Stimulated activated CD4-positive, alpha-beta T cell treated with anti-CD3 and anti-CD28 coated beads, Interleukin-15, amount 100 ng/mL, for 1 hour (primary cell): ENCODE measurements at places on chromosomes 6 and 20.

- DNase-seq, result no peak
Measured at GRCh38 chr6:160768101-160768500, 66.1 kb downstream of the PLG start.

- no peak for DNase-seq
Measured at GRCh38 chr6:29602564-29603361, 17.8 kb downstream of the OR2H2 start.

DNA sequence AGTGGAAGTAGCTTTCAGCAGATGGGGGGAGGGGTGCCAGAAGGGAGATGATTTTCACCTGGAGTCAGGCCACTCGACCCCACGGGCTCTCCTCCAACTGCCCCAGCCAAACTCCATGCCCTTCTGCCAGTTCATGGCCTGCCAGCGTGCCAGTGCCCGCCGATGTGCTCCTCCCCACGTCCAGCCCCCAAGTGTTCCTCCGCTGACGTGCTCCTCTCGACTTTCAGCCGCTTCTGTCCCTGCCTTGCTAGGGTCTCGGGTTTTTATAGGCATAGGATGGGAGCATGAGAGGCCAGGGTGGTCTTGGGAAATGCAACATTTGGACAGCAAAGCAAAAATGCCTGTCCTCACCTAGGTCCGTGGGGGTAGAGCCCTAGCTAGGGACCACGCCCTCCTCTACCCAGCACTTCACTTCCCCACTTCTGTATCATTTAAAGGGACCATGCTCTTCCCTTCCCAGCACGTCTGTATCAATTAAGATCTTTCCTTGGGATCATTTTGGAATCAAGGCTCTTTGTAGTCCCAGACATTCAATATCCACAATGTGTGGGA is 54.4 kb downstream of the PRND start:
- no peak for DNase-seq

DNA sequence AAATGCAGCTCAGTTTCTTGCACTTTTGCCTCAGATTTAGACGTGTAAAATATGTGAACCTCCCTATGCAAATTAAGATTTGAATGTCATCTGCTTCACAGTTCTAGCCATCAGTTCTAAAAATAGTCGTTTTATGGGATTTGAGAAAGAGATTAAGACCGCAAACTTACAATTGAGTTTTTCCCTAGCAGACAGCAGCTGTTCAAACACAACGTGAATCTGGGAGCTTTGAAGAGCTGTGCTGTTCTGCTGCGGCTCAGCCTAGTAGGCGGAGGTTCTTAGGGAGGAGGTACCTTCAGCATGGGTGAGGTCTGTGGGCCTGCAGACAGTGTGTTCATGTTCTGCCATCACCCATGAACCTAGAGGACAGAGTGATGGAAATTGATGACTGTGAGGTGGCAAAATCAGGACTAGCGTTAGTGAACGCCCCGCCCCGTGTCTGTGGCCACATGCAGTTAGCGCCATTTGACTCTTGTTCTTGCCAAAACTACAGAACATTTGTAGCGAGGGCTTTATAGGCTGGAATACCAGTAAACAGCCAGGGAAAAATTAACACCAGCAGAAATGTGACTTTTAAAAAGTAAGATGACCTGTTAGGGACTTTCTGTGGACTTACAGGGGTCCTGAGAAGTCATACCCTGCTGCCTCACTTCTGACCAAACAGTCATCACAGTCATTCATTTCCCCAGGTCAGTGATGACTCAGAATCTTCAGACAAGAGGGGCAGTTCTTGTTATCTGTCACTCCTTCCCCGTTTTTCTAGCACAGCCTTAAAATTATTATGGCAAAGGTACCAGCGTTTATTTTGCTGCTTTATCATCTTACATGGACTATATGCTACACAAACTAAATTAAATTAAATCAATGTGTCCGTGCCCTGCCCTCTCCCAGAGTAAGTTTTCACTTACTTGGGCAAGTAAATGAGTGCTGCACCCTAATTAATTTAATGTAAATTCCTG is 84.3 kb upstream of the TMEM181 start:
- DNase-seq, result no peak

DNA sequence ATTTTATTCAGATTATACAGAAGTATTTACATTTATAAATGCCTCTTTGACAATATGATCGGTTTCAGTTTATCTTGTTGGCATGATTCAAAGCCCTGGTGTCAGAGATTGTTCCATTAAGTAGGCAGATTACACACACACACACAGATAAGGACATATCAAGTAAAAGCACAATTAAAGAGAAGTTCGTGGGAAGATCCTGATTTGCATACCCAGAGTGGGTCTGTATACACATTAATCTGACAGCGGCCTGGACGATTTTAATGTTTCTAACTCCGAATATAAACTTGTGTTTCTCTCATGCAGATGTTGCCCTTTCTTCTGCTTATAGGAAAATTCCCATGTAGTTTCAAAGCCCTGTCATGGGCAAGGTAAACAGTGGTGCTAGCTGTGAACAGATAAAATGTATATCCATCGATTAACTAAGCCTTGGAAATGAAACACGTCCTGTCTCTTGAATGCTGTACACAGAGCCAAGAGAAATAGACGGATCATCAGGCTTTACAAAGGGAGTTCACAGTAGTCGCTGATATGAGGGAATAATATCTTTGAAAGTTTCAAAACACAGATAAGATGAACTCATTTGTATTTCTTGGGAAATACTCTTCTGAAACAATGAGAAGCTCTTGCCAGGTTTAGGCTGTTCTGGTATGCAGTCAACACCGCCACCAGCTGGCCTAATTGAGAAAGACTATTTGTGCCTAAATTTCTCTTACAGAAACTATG is 108.2 kb upstream of the GMDS start:
- peak; percentile 34 for DNase-seq

DNA sequence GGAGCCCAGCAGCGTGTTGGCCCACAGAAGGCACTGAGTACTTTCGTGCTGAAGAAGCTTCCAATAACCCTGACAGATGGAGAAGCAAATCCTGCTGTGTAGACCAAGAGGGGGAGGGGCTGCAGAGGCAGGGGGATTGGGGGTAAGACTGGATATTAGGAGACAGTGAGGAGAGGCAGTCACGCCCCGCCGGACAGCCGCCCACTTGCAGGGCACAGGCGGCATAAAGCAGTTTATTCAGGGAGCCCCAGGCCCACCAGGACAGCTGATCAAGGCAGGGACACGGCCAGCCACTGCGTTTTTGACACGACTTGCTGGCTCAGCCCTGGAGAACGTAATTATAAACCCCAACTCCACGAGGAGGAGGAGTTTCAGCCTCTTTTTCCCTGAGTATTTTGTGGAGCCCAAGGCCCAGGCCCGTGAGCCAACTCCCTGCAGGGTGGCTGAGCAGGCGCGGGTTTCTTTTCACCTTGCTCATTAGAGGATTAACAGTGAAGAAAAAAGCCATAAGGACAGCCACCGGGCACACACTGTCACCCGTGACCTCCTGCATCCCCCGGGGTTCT is 177.9 kb downstream of the TFAP2C start:
- DNase-seq, result no peak

DNA sequence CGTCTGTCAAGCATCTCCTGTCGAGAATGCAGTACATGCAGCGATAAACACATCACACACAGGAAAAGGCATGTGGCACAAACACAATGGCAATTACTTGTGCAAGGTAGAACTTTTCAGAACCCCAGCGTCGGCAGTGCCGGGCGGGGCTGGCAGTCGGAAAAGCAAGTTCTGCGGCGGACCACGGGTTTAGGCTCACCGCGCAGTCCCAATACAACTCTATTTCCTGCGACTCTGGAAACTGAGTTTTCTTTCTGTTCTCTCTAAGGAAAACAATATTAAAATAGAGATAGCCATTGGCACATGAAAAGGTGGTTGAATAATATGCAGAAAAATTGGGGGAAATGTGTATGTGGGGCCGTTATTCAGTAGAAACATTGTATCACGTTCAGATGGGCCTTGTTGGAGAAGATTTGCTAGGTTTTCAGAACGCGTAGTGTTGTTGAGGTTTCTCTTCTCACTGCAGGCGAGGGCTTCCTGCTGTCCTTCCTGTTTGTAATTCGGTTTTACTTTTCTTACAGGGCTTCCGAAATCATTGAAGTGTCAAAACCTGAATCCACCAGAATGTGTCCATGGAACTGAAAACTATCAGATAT is 369.5 kb downstream of the THBS2 start:
- no peak for DNase-seq

DNA sequence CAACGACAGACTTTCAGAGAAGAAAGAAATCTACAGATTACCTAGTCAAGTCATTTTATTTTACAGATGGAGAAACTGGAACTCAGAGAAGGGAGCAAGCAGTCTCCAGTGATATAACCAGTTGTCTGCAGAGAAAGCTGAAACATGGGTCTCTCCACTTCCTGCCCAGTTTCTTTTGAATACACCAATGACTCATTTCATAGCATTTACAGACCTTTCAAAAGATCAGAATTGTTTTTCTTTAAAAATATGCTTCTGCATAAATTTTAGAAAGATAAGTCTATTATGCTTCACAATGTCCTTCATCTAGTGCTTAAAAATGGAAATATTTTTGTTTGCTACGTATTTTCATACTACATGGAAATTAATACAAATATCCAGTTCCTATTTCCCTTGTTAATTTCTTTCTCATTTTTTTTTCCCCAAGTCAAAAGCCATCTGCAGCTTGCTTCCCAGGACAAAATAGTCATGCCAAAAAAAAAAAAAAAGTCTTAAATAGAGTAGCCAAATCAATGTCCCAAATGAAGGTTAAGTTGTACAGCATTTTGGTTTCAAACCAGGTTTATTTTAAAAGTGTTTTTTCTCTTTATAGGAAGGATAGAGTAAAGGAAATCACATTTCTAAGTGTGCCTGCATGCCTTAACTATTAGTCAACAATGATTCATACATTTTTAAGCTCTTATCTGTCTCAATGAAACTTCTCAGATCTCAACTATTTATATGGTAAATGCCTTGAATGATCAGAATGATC is 36.9 kb downstream of the ARHGAP18 start:
- no peak for DNase-seq

DNA sequence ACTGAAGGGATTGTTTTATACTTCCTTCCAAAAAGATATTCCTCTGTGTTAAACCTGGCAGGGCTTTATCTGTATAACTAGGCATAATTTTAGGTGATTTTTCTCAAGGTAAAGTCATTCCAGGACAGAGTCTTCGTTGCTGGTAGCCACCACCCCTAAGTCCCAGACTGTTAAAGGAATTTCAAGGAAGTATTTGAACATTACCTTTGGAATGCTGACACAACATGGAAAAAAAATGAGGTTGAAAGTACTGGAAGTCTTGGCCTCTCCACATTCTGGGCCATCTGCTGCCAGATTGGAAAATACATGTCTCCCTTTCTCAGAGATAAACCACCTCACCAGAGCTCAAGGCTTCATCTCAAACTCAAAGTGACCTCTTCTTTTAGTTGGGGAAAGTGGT is 27.0 kb upstream of the ETV7 start:
- DNase-seq, result no peak

DNA sequence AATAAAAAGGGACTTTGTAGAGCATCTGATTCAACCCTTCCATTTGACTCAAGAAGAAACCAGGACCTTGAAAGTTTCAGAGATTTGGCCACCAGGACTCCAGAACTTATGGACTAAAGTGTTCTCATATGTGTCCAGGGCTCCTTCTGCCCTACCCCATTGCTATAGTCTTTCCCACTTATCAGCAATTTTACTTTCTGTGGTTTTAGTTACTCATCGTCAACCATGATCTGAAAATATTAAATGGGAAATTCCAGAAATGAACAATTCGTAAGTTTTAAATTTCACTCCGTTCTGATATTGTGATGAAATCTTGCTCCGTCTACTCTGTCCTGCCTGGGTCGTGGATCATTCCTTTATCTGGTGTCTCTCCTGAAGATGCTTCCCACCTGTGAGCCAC is 259.8 kb downstream of the PHACTR1 start:
- DNase-seq, result no peak

GRCh38 chr20:63962426-63963347 is 6.5 kb upstream of the UCKL1 start:
- no peak for DNase-seq

- no peak for DNase-seq
Measured at GRCh38 chr6:148769304-148769968, 22.6 kb downstream of the UST start.

- no peak for DNase-seq
Measured at GRCh38 chr20:8318965-8319625, 187.0 kb downstream of the PLCB1 start.

GRCh38 chr6:110095101-110095500 is 84.4 kb downstream of the WASF1 start:
- no peak for DNase-seq

- DNase-seq, result no peak
Measured at GRCh38 chr6:123062670-123063069, 66.6 kb downstream of the CLVS2 start.

GRCh38 chr6:5619249-5619648 is 357.9 kb downstream of the FARS2 start:
- no peak for DNase-seq

DNA sequence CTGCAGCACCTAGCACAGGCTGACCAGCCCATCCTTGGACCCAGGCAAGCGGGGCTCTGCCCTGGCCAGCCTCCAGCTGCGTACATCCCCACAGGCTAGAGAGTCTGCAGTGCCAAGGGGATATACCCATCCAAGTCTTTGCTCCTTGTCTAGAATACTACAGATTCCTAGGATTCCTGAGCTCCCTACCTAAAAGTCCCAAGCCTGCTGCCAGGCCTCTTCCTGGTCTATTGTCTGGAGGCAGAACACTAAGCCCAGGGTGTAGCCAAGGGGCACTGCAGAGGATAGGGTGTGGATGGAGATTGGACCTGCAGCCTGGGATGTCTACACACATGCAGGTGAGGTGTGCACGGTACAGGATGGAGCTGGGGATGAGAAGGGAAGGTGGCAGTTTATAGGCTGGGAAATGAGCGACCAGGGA is 90.0 kb upstream of the SIRPA start:
- no peak for DNase-seq

GRCh38 chr20:3671986-3672546 is 8.9 kb upstream of the GFRA4 start:
- DNase-seq, result no peak

- DNase-seq, result peak; percentile 59
Measured at GRCh38 chr20:25867776-25868649, 171.4 kb upstream of the ZNF337 start.

DNA sequence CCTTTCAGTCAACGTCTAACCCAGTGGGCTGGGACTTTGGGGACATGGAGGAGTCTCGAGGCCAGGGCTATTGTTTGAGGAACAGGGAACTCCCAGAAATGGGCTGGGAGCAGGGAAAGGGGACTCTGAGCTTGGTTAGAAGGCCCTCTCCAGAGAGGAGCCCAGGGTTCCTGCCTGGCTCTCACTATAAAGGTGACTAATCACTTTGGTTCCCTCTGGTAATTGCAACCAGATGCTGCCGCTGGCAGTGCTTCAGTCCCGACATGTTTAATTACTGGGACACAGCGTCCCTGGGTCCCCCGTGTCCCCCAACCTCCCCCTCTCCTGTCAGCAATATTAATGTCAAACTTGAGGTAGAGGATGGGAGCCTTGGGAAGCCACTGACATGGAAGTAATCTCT is 5.0 kb upstream of the GDF5 start:
- DNase-seq, result no peak

GRCh38 chr6:40293460-40294185 is 293.5 kb downstream of the LRFN2 start:
- no peak for DNase-seq

GRCh38 chr20:39234520-39235095 is 272.5 kb downstream of the DHX35 start:
- no peak for DNase-seq
